Airway epithelial cell (primary cell): ENCODE measurements at places on chromosomes 5 and 9. TPM values are rescaled to one million over a fixed set of nuclear protein-coding genes. Genes with fewer than 3 reads are reported as not detected.

EXOSC2 gene
- total RNA-seq: 34.4 and 39.0 TPM in 2 replicates

PCDHB11 gene
- 0.09 TPM in 1 of 2 replicates, not detected in the other for total RNA-seq

COL15A1 gene
- 0.05 and 0.56 TPM in 2 replicates for total RNA-seq

ADAMTSL2 gene
- total RNA-seq: not detected in 2 replicates

TAF11L13 gene
- total RNA-seq: not detected in 2 replicates

VLDLR gene
- total RNA-seq: 11.8 and 15.2 TPM in 2 replicates

FOXE1 gene
- total RNA-seq: 1.1 and 3.2 TPM in 2 replicates

SLC36A2 gene
- total RNA-seq: not detected in 2 replicates

SLC6A19 gene
- total RNA-seq: not detected in 2 replicates

DRD1 gene
- not detected in 2 replicates for total RNA-seq

POLR3G gene
- 22.7 and 26.1 TPM in 2 replicates for total RNA-seq

GPR150 gene
- total RNA-seq: 0.65 TPM in 1 of 2 replicates, not detected in the other

C9 gene
- total RNA-seq: not detected in 2 replicates

GAPT gene
- total RNA-seq: not detected in 2 replicates

DND1 gene
- total RNA-seq: 0.28 and 0.35 TPM in 2 replicates

LCP2 gene
- not detected in 2 replicates for total RNA-seq

SCGB3A2 gene
- total RNA-seq: not detected in 2 replicates

PCDHA6 gene
- total RNA-seq: not detected in 2 replicates

RMRP gene
- 4,407 and 7,542 TPM in 2 replicates for total RNA-seq

CDC25C gene
- total RNA-seq: 7.4 and 8.8 TPM in 2 replicates

MARCOL gene
- total RNA-seq: not detected in 2 replicates

HAVCR2 gene
- not detected in 2 replicates for total RNA-seq

GRXCR2 gene
- not detected in 2 replicates for total RNA-seq

CCNO gene
- total RNA-seq: 1.8 and 3.5 TPM in 2 replicates

RALGDS gene
- total RNA-seq: 28.9 and 39.0 TPM in 2 replicates

OTP gene
- total RNA-seq: not detected in 2 replicates

S100Z gene
- not detected in 2 replicates for total RNA-seq

LCN9 gene
- total RNA-seq: not detected in 2 replicates

LECT2 gene
- total RNA-seq: not detected in 2 replicates

SVEP1 gene
- 0.19 and 0.21 TPM in 2 replicates for total RNA-seq

RABGAP1 gene
- 11.6 and 15.2 TPM in 2 replicates for total RNA-seq

SOHLH1 gene
- total RNA-seq: not detected in 2 replicates

PCDHAC2 gene
- 0.42 and 1.1 TPM in 2 replicates for total RNA-seq

STPG3 gene
- not detected in 2 replicates for total RNA-seq

SPINK1 gene
- not detected in 2 replicates for total RNA-seq

GLRA1 gene
- not detected in 2 replicates for total RNA-seq

ZNF474 gene
- 1.1 TPM in 1 of 2 replicates, not detected in the other for total RNA-seq
